ENCODE measurements at places on chromosomes 13 and 19.
A peak's percentile ranks its signal among the peaks of the same experiment; 100 is the strongest.

GRCh38 chr19:48203794-48204628, 33.5 kb downstream of the ZSWIM9 start:
- DNase-seq = peak; percentile 95

DNA sequence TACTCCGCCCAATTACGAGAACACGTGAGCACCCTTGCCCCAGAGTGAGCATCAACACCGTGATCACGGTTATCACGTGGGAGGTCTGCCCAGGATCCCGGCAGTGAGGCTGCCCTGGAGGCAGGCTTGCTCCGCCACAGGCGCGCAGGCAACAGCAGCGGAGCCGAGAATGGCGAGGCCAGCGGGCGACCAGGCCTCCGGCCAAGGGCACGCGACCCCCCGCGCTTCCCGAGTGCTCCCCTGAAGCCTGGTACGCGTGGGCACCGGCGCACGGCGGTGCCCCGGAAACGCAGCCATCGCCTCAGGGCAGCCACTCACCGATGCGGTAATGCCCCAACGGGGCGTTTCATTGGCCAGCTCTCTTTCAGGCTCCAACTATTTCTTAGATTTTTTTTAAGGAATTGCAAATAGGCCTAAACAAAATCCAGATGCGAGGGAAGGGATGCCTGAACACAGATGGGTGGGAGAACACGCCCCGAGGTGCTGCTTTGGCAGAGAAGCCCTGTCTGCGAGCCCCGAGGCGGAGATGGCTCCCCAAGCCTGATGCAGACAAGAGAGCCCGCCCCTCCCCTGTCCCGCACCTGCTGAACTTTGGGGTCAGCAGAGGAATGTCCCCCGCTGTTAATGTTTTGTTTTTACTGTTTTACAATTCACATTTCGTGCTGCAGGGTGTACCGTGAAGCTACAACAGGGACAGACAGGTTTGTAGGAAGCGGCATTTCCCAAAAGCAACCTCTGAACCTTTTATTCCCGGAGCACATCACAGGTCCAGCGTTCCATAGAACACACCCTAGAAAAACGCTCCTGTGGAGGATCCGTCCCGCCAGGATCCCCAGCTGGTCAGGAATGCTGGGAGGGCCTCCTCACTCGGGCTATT, 132.7 kb downstream of the ZDHHC20 start:
- peak; percentile 37 for DNase-seq

- peak; percentile 27 for DNase-seq
Measured at GRCh38 chr19:42683917-42684513, 56.3 kb downstream of the PSG3 start.

DNA sequence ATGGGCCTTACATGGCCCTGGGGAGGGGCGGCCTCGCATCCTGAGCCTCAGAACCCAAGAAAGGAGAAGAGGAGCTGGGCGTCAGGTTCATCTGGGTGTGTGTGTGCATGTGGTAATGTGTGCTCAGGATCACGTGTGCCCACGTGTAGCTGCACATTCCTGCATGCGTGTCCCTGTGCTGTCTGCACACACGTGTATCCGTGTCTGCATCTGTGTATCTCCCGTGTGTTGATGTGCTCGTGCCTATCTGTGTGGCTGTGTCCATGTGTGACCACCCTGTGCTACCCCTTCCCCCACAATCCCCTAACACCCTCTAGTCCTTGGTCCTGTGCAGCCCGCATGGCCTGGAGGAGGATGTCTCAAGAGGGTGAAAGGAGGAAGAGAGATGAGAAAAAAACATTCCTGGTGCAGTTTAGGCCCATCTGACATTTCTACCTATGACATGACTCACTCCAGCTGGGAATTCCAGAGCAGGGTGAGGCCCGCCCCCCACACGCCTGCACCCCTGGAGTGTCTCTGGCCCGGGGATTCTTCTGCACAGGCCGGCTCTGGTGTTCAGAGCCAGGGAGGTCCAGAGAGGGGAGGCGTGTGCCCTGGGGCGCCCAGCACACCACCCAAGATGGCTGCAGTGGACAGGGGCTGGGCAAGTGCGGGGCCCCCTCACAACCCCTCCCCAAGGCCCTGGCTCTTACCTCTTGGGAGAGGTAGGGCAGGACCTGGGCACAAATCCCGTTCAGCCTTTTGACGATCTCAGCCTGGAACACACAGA, 7.1 kb downstream of the TLE5 start:
- no peak for DNase-seq

DNA sequence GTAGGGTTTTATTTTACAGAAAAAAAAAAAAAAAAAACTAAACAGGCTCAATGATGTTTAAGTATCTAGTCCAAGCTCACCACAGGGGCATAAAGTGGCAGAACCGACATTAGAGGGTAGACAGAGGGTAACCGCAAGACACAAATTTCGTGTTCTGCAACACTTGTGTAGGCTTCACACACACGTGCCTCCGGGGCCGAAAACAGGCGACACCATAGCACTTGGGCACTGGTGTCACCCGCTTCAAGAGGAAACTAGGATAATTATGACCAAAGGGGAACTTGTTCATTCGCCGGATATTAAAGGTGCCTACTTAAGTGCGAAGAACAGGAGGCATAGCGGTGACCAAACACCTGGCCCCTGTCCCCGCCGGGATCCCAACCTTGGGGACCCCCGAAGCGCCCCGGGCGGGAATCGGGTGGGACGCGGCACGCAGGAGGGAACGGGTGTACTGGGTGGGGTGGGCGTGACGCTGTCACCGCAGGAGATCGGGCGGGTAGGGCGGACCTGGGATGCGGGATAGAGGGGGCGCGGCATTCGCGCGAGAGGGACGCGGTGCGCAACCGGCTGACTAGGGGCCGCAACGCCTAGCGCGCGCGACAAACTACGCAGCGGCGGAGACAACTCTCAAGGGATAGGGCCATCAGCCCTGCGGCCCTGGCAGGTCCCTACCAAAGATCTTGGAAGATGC, 558 bp downstream of the MZT1 start:
- peak; percentile 17 for DNase-seq

DNA sequence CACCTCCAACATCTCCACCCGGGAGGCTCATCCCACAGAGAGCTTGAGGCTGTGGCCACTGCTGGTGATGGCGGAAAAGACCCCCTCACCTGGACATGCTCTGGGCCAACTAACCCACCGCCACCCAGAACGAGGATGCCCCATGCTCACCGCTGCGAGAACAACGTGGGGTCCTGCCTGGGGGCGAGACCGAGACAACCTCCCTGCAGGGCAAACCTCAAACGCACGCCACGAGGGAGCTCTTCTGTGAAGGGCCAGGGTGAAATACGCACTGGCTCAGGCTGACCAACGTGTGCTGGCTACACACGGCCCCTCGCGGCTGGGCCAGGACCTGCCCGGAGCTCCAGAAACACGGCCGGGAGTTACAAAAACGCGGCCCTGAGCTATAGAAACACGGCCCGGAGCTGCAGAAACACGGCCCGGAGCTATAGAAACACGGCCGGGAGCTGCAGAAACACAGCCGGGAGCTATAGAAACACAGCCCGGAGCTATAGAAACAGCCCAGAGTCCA, 19.0 kb upstream of the PLPP2 start:
- DNase-seq = peak; percentile 50
